NCI-H146 (cell line): ENCODE measurements at places on chromosomes 7 and 10.
A peak's percentile ranks its signal among the peaks of the same experiment; 100 is the strongest.

DNA sequence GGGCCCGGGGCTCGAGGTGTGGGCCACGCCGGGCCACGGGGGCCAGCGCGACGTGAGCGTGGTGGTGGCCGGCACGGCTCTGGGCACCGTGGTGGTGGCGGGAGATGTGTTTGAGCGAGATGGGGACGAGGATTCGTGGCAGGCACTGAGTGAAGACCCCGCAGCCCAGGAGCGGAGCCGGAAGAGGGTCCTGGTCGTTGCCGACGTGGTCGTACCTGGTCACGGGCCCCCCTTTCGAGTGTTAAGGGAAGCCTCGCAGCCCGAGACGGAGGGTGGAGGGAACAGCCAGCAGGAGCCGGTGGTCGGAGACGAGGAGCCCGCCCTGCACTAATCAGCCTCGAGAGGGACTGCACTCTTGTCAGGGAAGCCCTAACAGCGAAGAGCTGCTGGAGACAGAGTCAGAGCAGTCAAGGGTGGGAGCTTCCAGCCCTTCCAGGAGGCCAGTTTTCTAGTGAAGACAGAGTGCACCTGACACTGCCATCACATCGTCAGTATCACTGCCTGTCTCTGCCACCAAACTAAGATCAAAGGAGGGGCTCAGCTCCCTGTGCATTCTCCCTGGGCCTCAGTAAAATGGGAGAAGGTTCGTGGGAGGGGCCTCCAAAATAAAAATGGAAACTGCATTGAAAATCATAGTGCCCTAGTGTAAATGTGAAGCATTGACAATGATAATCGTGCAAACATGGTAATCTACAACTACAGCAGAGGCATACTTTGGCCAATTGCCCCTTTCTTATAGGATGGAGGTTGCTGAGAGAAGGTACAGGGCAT is 1.3 kb downstream of the MBLAC1 start:
- peak; percentile 31 for DNase-seq

GRCh38 chr10:19683356-19683755 is 132.9 kb upstream of the PLXDC2 start:
- DNase-seq: no peak

- peak; percentile 27 for DNase-seq
These were observed 70.5 kb downstream of the SH3PXD2A start for GRCh38 chr10:103784723-103785418.

GRCh38 chr10:132806561-132807003 is 20.6 kb upstream of the NKX6-2 start:
- DNase-seq: no peak

GRCh38 chr7:137313201-137313600 is 30.3 kb downstream of the PTN start:
- no peak for DNase-seq

GRCh38 chr7:100093498-100093897 is 4.7 kb downstream of the COPS6 start:
- no peak for DNase-seq

GRCh38 chr10:5527332-5528200 is 2.8 kb downstream of the CALML3 start:
- peak; percentile 76 for DNase-seq

DNA sequence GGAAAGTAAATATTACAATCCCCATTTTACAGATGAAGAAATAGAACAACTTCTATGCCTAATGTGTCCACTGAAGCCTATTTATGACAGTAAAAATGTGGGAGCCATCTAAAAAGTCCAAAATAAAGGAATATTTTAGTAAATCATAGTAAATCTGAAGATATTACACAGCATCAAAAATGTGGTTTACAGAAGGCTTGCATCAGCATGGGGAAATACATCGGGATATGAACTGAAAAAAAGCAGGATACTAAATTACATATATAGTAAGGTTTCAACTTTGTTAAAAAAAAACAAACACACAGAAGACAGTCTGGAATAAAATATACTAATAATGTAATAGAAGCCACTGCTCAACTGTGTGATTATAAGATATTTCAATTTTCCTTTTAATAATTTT is 20.8 kb downstream of the CPA1 start:
- no peak for DNase-seq

DNA sequence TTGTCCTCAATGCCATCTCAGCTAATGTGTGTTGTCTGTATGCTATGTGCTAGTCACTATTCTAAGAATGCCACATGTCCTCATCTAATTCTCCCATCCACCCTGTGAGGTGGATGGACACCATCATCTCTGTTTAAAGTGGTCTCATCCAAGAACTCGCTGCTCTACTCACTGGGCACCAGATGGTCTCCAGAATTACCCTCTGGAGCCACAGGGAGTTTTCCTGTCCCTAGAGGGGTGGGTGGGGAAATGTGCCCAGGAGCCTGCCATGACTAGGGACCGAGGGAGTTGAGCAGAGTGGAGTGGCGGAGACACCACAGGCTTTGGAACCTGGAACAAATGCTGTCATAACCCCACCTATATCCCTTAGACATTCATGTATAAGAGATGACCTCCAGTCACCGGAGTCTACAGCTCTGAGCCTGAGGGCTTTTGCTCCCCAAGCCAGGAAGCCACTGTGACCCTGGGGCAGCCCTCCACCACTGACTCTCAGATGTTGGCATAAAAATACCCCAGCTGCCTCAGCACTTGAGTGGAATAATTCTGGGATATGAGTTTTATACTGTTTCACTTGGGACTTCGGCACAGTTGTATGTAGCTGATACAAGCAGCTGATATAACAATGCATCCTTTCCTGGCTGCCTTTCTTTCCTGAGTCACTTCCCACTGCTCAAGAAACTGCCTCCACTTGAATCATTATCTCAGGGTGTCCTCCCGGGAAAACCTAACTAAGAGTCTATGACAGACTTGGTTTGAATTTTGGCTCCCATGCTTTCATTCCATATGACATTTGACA is 61.5 kb upstream of the RAPGEF5 start:
- no peak for DNase-seq

GRCh38 chr7:128000854-128001265 is 30.4 kb downstream of the LRRC4 start:
- DNase-seq: no peak

DNA sequence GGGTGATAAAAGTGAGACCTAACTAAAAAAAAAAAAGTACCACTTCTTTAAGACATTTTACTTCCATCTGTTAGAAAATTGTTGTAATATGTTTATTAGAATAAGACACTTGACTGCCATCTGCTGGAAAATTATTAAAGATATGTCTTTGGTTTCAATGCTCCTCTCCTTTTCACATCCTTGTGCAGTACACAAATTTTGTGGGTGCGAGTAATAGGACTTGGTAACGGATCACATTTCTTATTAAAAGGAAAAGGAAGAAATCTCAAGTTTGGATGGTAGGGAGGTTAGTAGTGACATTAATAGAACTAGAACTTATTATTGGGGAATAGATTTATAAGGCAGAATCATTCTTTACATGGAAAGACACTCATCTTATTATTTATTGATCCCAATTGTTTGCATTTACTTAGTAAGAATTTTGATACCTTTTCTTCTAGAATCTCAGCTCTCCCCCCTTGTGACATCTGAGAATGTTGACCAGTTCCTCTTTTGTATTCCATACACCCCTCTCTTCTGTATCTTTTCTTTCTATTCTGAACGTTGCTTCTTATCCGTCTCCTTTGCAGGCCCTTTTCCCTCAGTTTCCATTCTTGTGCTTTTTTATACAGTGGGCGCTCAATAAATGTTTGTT is 43.0 kb upstream of the RPA3 start:
- peak; percentile 53 for DNase-seq

DNA sequence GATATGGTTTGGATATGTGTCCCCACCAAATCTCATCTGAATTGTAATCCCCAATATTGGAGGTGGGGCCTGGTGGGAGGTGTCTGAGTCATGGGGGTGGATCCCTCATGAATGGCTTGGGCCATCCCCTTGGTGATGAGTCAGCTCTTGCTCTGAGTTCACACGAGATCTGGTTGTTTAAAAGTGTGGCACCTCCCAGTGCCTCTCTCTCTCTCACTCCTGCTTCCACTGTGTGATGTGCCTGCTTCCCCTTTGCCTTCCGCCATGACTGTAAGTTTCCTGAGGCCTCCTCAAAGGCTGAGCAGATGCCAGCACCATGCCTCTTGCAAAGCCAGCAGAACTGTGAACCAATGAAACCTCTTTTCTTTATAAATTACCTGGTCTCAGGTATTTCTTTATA is 4.8 kb upstream of the GCK start:
- no peak for DNase-seq

DNA sequence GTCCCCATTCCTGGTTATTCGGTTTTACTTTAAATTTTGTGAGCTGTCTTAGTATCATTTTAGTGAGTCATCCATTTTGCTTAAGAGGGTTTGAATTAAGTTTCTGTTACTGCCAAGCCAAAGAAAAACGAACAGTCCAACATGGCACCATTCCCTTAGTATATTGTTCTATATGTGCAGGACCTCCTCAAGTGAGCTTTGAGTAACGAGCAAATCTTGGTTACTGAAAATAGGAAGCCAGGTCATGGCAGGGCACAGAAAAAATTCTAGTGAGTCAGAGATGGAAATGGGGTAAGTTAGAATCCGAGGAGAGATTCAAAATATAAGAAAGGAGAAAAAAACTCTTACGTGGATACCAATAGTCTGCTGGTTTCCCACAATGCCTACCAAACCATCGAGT is 292.9 kb downstream of the BAMBI start:
- no peak for DNase-seq

DNA sequence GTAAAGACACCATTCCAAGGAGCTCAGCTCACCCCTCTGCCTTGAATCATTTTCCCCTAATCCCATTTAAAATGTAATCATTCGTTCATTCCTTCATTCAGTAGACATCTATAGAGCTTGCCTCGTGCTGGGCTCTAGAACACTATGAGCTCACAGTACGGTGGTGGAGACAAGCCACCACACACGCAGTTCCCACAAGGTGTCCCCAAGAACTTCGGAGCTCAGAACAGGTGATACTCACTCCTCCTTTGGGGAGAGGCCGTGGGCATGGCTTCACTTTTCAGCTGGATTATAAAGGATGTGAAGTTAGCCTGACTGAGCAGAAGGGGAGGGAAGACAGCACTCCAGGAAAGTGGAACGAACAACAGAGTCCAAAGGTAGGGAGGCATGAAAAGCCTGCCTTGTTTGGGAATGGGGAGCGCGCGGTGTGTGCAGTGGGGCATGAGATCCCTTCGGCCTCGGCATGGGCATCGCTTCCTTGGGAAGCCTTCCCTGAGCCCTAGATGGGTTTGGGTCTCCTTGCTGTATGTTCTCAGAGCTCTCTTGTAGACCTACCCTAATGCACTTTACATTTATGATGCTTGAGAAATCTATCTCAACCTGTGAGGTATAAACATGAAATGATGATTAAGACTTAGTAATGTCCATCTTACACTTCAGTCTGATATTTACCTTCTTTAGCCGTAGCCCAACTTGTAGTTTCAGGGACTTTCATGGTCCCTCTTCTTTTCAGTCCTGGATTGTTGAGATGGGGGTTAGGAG is 809 bp upstream of the OGA start:
- peak; percentile 72 for DNase-seq

DNA sequence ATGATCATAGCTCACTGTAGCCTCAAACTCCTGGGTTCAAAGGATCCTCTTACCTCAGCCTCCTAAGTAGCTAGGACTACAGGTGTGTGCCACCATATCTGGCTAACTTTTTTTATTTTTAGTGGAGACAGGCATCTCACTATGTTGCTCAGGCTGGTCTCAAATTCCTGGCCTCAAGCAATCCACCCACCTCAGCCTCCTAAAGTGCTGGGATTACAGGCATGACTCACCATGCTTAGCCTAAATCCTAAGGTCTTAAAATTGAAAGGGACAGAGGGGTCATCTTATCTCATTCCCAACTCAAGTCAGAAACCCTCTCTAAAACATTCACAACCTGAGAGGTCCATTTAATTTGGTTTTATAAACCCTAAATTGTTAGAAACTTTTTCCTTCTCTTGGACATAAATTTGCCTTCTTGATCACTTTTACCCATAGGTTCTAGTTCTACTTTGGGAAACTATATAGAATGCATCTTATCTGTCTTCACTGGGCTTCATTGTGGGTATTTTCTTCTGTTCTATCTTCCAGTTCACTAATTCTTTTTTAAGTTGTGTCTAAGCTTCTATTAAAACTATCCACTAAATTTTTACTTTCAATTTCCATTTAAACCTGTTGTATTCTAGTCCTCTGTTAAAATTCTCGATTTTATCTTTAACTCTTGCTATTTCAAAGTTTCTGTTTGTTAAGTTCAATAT is 183.4 kb upstream of the KAT6B start:
- DNase-seq: no peak

- DNase-seq: no peak
These were observed 7.3 kb downstream of the ZNF503 start for GRCh38 chr10:75394221-75394620.

DNA sequence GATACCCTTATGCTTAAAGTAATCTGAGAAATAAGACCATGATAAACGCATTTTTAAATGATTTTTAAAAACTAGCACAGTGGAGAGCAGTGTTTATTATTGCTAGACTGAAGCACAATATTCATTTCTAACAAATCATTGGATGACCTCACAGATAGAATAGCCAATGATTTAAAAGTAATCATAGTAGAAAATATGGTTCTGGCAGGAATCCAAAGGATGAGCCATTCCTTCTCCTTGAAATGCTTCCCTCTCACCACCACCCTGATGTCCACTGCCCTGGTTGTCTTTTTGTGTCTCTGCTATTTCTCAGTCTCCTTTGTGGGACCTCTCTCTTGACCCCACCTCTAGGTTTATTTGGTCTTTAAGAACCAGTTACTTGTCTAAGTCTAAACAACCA is 64.9 kb downstream of the PRKG1 start:
- DNase-seq: no peak

- peak; percentile 10 for DNase-seq
These were observed 214.8 kb downstream of the TMEM178B start for GRCh38 chr7:141288626-141289025.

DNA sequence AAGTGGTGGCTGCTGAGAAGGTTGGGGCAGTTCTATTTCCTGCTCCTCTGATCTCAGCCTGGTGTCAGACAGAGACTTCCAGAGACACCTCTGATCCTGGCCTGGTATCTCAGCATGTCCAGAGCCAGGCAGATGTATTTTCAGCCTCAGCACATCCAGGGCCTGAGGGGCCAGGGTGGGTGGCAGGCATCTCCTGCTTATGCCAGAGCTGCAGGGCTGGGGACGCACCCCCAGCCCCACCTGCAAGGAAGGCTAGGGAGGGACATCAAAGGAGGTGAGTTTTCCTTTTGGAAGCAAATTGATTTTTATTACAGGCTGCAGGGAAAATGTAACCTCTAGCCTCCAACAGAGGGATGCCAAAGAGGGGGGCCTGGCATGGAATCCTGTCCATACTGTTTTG is 36.7 kb downstream of the CFAP46 start:
- no peak for DNase-seq

DNA sequence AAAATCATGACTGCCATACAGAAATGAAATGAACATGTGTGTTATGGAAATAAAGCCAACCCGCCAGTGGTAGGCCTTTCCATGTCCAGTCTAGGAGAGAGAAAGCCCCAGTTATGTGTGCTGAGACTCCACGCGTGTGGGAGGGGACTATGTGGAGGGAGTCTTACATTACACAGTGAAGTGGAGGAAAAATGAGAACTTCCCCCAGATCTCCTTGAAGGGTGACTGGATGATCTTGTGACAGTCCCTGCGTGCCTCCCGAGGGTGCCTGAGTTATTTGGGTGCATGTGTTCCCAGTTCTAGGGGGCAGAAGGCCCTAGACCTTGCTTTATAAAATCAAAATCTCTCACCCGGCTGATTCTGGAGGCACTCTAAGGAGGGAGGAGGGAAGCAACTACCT is 24.2 kb downstream of the UPP1 start:
- no peak for DNase-seq
